Stimulated activated CD4-positive, alpha-beta T cell treated with anti-CD3 and anti-CD28 coated beads, Interleukin-12 subunit alpha, Interleukin-12 subunit beta, amount 100 ng/mL, for 24 hours (primary cell): ENCODE measurements at places on chromosomes 4 and X.
A peak's percentile ranks its signal among the peaks of the same experiment; 100 is the strongest.

DNA sequence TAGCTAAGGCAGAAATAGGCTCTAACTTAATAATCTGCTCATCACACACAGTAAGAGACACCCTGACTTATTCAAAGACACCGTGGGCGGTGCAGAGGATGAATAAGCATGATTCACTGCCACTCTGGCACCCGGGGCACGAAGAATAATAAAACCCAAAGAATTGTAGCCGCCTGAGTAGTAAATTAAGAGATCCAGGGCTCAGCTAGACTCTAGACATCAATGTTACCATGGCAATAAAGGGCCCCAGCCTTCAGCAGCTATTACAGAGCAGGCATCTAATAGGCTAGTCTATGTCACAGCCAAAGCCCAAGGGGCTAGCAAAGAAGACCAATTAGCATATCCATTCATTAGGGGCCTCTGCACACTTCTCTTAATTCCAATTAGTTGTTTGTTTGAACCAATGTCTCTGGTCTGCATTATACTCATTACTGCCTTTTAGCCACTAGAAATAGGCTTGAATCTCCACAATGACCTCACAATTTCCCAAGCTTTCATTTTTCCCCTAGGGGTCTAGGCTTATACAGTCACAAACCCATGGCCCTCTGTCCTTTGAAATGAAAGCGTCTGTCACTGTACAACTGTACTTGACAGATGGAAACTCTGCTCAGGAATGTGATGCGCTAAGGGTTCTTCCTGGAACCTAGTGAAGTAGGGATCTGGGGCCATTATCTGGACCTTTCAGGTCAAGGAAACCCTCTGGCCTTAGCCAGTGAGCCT lies 3.0 kb upstream of the ATP1B4 start:
- DNase-seq: peak; percentile 6

GRCh38 chr4:31575504-31575903 lies 855.3 kb downstream of the PCDH7 start:
- no peak for DNase-seq

DNA sequence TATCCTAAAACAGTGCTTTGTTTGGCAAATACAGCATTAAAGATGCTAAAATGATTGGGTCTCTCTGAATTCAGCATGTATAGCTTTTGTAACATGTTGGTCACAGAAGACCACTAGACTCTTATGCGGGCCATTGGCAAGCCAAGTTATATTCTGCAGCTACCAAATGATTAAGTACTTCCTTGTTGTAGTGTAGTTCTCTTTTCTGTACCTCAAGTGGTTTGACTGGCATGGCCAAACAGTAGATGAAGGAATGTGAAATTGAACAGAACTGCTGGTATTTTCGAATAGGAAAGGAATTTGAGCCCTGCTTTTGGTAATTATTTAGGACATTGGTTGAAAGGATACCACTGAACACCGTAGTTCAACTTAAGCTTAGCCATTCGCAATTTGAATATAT lies 193.9 kb upstream of the GPC4 start:
- no peak for DNase-seq

DNA sequence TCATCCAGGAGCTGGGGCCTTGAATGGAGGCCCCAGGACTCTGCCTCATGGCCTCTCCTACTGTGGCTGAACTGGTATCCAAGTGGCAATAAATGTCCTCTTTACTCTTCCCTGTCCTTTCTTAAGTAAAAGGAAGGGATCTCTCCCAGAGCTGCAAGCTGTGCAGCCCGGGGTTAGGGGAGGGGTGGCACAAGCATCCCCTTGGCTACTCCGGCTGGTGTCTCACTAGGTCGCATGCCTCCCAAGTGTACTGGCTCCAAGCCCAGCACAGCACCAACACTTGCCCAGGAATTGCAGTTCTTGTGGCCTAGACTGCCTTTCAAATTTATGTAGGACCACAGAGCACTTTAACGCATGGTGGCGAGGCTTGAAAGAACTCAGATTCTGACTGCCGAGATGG lies 44.7 kb upstream of the MED14 start:
- DNase-seq: no peak

GRCh38 chrX:10199212-10199611 lies 42.4 kb downstream of the CLCN4 start:
- DNase-seq: no peak

DNA sequence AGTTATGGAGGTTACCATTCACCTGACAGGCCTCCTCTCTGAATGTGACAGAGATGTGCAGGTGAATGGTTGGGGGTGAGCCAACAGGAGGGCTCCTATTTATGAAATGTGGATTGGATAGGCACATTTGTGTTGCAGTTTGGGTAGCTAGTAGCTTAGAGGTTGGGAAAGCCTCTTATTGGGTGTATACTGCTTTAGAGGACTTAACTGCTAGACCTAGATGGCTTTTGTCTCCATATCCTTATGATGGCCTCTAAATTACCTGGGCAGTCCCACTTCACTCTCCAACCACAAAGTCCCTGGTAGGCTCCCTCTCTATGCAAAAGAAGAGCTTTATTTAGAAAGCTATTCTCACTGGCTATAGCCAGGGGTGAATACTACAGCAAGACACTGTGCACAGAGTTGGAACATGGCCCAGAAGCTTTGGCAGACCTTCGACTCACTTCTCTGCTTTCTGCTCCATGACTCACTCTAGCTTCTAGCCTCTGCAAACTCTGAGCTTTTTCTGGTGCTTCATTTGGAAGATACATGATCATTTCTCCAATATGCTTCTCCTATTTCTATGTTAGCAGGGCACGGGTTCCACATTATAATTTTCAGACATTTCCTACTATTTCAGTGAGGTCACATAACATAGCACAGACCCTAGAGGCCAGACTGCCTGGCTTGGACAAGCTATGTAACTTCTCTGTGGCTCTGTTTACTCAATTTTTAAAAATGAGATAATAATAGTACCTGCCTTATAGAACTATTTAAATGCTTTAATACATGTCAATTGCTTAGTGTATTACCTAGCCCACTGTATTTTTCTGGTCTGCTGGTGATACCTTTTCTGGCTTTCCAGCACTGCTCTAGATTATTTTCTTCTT lies 6.0 kb upstream of the VGLL1 start:
- DNase-seq: no peak

DNA sequence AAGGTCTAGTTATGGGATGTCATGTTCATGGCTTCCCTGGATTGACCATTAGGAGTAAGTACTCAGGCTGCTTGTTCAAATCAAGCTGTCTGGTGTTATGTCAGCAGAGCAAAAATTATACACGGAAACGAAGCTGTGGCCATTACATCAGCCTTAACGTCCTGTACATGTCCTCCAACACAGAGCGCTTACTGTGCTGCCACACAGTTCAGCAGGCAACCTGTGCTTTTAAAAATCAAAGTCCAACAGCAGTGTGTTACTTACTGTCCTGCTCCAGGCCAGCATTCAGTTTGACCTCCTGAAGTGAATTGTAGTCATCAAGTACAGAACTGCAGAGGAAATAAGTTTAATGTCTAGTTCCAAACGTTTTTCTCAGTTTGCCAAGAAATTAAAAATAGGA lies 46.0 kb downstream of the KLHL34 start:
- no peak for DNase-seq

- DNase-seq: no peak
These were observed 18.2 kb upstream of the TNIP3 start for GRCh38 chr4:121182296-121182695.

DNA sequence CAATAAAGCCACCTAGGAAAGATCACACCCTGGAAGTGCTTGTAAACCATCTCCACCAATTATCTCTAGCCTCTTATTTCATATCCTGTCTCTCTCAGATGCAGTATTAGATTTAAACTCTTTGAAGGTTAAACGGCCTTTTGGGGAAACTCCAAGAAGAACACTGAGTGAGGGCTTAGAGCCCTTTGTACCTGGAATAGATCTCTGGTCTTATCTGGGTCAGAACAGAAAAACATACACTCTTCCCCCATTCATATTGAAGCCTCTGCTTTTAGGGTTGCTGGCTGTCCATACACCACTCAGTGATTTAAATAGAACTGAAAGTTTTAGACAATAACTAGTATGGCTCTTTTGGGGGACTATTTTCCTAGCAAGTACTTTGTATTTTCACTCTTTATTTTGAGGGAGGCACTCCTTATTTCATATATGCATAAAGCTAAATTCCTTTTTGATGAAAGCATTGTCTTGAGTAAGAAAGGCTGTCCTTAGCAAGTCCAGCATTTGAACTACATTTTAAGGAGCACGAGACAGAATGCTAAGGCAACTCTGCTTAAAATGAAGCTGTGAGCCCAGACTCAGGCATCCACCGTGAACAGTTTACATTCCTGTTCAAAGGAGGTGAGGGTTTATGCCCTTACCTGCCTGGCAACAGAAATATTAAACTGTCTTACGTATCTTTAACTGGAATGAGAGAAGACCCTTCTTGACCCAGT lies 17.4 kb downstream of the YY2 start:
- no peak for DNase-seq

GRCh38 chrX:122666601-122667000 lies 517.5 kb upstream of the GRIA3 start:
- no peak for DNase-seq
